ENCODE measurements at places on chromosomes 4 and X.
A peak's percentile ranks its signal among the peaks of the same experiment; 100 is the strongest.

GRCh38 chr4:74054483-74055047, 16.1 kb upstream of the CXCL3 start:
- peak; percentile 15 for DNase-seq

- DNase-seq = peak; percentile 30
These were observed 466.3 kb upstream of the ACTRT1 start for GRCh38 chrX:128518508-128518907.

DNA sequence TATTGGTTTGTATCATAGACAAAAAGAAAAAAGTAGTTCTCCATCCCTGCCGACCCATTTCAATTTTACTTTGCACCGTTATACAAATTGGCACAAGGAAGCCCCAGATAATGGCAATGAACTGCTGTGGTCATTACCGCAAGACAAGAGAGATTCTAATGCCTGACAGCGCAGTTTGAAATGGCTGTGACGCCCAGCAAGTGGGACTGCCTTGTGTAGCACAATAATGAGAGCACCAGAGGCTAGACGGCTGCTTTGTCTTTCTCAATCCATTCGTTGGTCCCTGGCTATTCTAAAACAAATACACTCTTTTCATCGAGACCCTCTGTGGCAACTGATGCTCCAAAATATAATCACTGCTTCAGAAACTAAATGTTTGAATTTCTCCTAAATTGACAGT, 192.4 kb upstream of the NEIL3 start:
- no peak for DNase-seq

DNA sequence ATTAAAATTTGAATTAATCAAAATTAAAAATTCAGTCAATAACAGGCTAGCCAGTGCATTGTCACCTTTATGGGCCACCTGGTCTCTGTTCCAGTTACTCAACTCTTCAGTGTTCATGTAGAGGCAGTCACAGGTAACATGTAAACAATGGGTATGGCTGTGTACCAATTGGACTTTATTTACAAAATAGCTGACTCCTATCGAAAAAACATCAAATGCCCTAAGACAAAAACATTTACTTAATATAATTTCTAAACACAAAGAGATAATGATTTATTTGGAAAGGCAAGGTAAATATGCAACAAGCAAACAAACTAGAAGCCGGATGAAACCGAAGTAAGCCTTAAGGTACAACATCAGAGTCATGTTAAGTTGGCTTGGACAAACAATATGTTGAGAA, 8.8 kb downstream of the TMEM150C start:
- no peak for DNase-seq

GRCh38 chr4:15729910-15730533, 27.2 kb downstream of the BST1 start:
- DNase-seq = peak; percentile 75

DNA sequence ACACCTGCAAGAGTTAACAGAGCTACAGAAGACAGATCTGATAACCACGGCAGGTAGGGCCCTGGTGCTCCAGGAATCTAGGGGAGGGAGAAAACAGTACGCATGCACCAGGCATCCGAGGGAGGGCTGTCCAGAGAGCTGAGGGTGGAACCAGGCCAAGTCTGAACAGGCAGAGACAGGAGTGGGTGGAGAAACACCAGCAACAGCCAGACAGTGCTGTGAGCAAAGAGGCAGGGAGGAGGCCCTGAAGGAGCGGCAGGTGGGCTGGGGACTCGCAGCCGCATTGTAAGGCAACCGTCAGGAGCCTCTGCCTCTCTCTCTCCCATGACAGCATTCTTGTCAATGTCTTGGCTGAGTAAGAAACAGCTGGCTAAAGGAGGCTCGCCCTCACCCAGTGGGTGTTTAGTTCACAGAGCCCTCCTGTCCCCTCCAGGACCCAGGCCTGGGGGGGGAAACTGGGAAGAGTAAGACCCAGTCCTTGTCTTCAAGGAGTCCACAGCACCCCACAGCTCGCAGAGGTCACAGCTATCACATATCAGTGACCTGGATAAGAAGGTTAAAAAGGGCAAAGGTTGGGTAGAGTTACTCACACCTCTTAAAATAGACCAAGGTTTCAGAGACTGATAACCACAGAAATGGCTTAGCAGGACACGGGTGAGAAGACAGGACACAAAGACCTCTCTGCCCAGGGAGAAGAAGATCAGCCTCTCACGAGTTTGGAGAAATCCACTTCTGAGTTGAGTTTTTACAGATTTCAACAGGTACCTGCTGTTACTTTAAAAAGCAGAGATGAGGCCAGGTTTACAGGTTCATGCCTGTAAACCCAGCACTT, 10.5 kb downstream of the ACSL1 start:
- DNase-seq = peak; percentile 69

- DNase-seq = no peak
These were observed 28.5 kb downstream of the MSN start for GRCh38 chrX:65695849-65696449.

GRCh38 chrX:113802837-113803236, 781.0 kb upstream of the HTR2C start:
- no peak for DNase-seq

GRCh38 chr4:337932-338758, 531 bp downstream of the ZNF141 start:
- peak; percentile 75 for DNase-seq

DNA sequence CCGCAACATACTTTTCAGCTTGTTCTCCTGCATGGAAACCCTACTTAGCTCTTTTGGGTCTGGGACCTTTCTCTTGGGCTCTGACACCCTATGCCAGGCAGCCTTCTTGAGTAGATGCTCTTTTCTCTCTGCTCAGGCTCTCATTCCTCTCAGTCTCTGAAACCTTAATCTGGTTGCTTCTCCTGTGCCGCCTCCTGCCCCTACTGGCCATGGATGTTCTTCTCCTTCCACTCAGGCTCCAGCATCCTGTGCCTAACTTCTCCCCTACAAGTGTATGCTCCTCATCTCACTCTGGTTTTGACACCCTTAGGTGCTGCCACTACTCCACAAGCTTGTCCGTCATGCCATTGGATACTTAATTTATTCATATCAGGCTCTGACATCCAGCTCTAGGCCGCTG, 15.2 kb downstream of the BLTP1 start:
- DNase-seq = no peak

DNA sequence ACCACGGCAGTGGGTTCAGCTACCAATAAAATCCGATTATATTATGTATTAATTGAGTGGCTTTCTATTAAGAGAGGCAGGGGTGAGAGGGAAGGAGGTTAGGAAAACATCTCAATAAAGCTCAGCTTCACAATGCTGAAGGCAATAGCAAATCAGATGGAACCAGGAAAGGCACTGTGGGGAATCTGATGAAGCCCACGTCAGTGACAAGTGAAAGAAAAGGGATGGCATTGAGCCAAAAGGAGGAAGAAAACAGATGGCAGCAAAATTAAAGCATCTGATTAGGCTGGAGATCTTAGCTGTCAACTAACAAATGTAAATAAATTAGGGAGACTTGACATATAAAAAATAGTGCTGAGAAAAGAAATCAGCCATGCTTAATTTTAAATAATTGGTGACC, 180.9 kb downstream of the RASL11B start:
- no peak for DNase-seq

DNA sequence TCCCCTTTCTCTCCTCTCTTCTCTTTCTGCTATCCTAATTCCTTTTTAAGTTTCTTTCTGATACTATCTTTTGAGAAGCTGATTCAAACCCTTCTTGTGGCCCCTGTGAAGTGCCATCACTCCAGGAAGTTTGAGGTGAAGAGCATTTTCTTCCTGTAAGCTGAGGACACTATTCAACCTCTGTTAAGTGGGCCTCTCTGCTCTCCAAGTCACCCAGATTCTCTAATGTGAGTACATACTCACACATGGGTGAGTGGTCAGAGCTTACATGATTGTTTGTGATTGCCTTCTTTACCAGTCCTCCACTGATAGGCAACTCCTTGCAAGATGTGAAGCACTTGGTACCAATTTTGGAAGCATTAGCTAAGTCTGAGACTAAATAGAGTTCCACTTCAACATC, 18.4 kb upstream of the SMIM10L2A start:
- DNase-seq = no peak

DNA sequence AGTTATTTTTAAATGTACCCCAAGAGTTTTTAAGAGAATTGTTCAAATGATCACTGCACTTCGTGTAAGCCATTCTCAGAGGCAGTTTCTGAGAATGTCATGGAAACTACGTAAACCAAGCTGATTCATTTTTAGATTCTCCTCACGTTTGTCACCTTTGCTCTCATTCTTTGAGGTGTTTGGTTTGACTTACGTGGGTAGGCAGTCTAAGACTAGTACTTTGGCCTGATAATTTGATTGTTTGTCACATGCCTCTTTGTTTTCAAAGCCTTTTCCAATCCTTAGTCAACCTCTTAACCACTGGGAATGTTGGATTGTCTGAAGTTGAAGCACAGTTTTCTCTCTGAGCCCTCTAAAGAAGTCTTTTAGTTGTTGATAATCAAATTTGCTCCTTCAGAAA, 10.5 kb downstream of the SEPTIN11 start:
- no peak for DNase-seq

GRCh38 chr4:113116414-113117357, 67.2 kb downstream of the ANK2 start:
- DNase-seq = no peak

DNA sequence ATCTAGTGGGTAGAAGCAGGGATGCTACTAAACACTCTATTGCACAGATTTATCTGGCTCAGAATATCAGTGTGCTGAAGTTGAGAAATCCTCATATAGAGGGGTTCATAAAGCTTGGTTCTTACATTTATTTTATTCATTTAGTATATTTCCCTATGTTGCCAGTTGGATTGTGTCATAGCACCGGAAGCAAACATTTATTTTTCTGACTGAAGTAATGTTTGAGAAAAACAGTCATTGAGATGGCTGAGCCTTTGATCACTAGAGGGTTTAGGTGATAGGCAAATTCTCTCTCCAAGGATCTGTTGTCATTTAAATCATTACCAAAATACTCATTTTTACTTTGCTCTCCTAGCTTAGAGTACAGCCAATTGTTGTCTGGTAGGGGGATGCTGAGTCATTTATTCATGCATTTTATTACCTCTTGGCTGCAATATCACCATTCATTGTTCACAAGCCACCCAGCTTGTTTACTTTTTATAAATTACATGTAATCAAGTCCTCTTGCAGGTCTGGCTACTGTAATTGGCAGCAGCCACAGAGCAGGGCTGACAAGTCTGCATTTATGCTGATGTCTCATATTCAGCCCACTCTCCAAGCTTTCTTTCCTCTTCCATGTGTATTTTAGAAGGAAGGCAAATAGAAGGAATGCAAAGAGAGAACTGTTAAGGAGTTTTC, 15.2 kb downstream of the GAB1 start:
- no peak for DNase-seq

- DNase-seq = no peak
These were observed 90.0 kb upstream of the ADRA2C start for GRCh38 chr4:3676196-3676595.

DNA sequence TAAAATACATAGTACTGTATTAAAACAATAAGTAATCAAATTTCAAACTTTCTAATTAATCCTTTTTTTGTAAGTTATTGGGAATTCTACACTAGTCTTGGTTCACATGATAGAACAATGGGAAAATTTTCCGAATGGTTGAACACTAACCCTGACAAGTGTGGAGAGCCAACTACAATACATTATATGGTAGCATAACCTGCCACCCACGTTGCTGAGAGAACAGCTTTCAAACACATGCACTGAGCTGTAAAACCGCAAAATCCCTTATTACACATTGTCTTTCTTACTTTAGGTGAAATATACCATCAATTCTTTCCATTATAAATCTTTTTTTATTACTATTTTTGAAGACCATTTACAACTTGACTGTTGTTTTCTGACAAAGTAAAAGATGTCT, 54.7 kb downstream of the ANAPC10 start:
- DNase-seq = no peak

DNA sequence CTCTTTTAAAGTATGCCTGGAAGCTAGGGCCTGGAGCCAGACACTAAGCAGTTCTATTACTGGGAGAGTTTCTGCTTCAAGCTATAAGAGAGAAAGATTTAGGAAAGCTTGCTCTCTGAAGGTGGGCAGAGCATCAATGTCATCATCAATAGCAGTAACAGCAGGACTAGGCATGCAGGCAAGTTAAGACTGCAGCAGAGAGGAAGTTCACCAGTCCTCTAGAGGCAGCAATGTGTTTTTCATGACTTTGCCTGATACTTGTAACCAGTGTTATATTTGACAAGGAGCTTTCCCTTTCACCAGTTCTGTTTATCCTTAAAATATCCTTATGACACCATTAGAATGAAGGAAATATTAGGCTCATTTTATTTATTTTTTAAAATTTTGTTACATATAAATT, 237.9 kb downstream of the KCTD8 start:
- DNase-seq = peak; percentile 6

DNA sequence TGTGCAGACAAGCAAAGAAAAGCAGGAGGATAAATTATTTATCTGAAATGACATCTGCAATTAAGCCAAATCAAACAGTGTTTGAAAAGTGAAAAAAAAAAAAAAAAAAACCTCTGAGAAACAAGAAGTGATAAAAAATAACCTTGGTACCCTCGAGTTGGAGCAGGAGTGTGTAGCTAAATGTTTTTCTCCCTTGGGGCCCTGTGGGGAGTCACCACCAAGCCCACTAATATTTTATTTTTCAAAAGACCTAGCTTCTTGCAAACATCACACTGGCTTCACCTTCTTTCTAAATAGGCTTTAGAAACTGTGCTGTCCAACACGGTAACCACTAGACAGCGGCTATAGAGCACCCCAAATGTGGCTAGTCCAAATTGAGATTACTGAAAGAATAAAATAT, 47.7 kb downstream of the SNX25 start:
- peak; percentile 11 for DNase-seq

GRCh38 chrX:23737413-23737812, 5.7 kb downstream of the ACOT9 start:
- no peak for DNase-seq

DNA sequence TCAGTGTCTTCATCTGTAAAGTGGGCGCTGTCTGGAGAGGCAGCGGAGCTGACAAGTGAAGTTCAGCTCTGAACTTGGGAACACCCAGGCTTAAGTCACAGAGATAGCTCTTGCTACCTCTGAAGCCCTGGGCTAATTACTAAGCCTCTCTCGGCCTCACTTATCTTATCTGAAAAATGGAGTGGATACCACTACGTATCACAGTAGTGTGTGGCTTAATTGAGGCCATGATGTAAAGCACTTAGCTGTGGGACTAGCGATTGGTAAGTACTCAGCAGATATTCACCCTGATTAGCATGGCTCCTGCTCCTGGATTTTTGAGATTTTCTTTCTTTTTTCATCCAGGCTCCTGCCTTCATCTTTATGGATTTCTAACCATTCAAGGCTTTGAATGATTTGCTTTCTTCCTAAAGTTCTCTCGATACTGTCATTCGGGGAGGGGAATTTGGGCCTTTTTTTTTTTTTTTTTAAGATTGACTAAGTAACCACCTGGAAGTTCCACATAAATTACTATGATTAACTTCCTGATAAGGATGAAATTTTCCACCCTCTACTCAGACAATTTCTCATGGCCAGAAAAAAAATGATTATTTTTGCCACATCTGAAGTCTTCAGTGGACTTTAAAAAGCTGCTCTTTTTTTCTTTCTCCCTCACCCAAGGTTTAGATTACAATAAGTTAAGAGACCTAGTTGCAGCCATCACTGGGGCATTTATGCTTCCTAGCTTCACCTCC, 17.1 kb downstream of the LDB2 start:
- DNase-seq = no peak

GRCh38 chr4:156505341-156505955, 466.2 kb downstream of the PDGFC start:
- peak; percentile 76 for DNase-seq

- no peak for DNase-seq
These were observed 1269.5 kb downstream of the RAPGEF2 start for GRCh38 chr4:160372390-160372789.

- DNase-seq = no peak
These were observed 542.8 kb downstream of the GALNTL6 start for GRCh38 chr4:172356016-172356415.

All from NB4 (cell line).